ENCODE measurements at places on chromosomes 16 and 17.

DNA sequence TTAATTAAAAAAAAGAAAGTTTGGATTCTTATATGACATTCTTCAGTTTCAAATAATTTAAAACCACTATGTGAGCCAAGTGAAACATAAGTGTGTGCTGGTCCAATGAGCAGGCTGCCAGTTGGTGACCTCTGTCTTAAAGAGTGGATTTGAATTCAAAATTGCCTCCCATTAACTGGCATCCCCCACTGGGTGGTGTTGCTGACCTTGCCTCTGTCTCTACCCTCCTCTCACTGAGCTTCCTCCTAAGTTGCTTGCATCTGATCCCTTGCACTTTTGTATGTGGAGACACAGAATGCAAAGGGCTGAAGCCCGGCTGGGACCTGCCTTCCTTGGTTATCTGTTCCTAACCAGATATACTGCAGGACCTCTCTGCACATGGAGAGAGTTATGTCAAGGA, 160.6 kb downstream of the CYLD start:
- no peak for DNase-seq

GRCh38 chr17:37179893-37180292, 195.9 kb upstream of the C17orf78 start:
- DNase-seq = no peak

DNA sequence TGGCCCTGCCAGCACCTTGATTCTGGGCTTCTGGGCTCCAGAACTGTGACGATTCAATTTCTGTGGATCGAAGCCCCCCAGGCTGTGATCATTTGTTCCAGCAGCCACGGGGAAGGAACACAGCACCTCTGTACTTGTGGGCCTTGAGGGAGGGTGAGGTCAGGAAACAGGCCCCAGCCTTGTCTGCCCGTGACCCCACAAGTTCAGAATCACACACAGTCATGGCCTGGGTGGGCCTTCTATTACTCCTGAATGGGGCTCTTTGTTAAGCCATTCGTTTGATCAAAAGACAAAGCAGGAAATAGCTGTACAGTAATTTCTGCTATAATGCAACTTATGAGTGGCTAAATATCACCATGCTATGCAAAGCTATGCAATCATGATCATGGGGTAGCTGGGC, 10.1 kb downstream of the ST6GALNAC2 start:
- DNase-seq = no peak

GRCh38 chr16:87178977-87179376, 138.2 kb downstream of the C16orf95 start:
- DNase-seq = no peak

DNA sequence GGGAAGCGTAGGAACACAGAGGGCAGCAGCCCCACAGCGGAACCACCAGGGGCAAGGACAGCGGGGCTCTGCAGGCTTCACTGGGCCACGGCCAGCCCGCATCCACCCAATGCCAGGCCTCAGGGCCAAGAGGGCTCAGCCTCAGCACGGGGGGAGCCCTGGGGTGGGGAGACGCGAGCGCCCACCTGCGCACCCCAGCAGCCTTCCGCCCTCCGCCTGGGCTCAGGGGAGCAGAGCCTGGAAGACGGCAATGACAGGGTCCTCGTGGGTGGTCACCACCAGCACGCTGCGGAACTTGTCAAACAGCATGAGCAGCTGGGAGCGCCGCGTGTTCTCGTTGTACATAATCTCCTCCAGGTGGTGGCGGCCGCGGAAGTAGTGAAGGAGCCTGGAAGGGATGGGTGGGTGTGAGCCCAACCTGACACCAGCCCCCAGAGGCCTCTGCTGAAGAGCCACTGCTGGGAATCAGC, 8.5 kb downstream of the MPG start:
- no peak for DNase-seq

DNA sequence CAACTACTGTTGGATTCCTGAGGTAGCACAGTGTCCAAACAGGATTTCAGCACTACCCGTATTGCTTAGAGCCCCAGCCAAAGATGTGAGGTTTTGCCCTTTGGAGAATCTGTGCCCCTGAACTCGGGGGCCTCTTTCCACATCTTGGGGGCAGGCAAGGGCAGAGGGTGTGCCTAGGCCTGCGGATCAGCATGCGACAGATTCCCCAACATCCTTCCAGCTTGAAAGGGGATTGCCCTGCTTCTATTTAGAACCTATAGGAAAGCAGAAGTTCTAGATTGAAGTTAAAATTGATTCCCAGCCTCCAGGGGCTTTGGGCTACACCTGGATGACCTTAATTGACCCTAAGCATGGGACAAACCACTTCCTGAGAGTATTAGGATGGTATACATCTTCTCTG, 19.6 kb downstream of the NOD2 start:
- DNase-seq = no peak

DNA sequence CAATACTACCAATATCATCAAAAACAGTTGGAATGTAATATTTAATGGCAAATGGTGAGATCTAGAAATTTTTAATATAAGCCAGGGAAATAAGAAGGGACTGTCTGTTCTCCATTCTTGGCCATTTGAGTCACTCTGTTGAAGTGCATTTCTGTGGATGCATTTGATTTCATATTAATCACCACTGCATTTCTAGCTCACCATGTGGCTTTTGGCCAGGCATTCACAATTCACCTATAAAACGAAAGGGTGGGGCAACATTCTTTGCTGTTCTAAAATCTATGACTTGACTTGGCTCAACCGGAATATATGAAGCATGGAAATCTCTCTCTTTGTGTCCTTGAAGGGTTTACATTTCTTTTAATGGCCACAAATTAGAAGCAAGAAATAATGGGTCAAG, 483.0 kb downstream of the SLC39A11 start:
- DNase-seq = no peak

GRCh38 chr17:8896641-8897635, 29.5 kb upstream of the PIK3R6 start:
- no peak for DNase-seq

DNA sequence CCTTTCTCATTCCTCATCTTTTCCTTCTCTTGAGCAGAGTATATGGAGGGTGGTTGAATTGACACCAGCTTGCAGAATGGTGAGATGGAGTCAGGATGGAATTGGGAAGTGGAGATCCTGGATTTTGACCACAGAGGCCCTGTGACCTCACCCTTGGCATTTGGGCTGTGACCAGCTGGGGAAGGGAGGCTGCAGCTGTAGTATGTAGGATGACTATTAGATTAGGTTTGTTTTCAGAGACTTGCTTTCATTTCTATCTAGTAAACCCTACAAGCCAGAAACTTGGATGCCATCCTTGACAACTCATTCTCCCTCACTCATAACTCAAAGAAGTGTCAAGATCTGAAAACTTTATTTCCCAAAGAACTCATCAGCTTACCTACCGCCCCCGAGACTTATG, 5.9 kb downstream of the GNGT2 start:
- no peak for DNase-seq

- DNase-seq = no peak
Observed at GRCh38 chr17:59392973-59393679, 61.7 kb downstream of the YPEL2 start.

GRCh38 chr17:29825604-29826003, 104.4 kb downstream of the SSH2 start:
- no peak for DNase-seq

DNA sequence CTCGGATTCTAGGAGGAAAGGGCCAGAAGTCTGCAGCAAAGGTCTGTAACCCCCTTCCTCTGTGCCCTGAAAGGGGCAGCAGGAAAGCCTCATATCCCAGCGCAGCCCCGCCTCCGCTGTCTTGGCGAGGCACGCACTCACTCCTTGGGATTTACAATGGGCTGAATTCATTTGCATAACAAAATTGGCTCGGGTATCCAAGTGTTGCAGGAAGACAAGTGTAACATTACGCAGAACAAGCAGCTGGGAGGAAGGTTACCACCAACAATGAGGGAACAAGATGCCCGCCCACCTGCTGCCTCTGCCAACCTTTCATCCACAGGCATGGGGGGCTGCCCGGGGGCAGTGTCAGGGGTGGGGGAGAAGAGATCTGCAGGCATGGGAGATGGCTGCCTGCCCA, 130.4 kb downstream of the MRM1 start:
- no peak for DNase-seq

DNA sequence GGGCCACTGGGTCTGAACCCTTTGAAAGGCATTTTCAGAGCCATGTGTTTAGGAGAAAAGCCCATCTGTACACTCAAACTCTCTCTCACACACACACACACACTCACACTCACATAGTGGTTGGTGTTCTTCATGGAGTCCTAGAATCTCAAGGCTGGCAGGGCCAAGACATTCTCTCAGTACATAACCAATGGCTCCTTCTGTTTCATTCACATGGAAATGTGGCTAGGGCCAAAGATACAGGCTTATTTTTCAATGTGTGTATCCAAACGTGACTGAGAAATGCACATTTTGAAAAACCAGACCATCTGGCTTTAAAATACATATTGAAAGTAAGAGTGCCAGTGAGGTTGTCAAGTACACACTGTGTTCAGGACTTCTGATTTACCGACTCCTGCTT, 59.0 kb upstream of the SALL1 start:
- DNase-seq = no peak

DNA sequence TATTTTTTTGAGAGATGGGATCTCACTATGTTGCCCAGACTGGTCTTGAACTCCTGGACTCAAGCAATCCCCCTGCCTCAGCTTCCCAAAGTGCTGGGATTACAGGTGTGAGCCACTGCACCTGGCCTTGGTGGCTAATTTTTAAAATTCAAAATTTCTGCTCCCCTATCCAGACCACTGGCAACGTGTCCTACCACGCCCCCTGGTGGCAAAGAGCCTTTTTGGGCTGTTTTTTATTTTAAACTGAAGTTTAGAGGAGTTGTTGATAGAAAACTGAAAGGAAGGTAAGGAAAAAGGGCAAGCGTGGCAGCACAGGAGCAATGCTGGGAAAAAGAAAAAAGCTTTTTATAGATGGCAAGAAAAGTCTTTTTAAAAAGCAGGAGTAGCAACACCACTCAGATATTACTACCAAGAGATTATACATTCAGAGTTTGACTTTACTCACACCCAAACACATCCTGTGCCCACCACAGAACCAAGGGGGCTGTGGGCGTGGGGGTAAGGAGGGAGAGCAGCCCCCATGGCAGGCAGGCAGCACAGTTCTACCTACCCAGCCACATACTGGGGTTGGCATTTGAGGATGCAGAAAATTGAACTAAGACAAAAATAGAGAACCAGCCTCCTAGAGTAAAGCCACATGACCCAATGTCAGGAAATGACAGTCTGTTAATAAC, 4.2 kb upstream of the MXRA7 start:
- DNase-seq = no peak

GRCh38 chr16:51464996-51465395, 313.9 kb upstream of the SALL1 start:
- DNase-seq = no peak

- DNase-seq = no peak
Observed at GRCh38 chr16:73973174-73973573, 323.4 kb upstream of the PSMD7 start.

- DNase-seq = no peak
Observed at GRCh38 chr16:73217654-73218053, 169.7 kb upstream of the ZFHX3 start.

- DNase-seq = no peak
Observed at GRCh38 chr17:76554131-76554530, 14.3 kb downstream of the PRCD start.

DNA sequence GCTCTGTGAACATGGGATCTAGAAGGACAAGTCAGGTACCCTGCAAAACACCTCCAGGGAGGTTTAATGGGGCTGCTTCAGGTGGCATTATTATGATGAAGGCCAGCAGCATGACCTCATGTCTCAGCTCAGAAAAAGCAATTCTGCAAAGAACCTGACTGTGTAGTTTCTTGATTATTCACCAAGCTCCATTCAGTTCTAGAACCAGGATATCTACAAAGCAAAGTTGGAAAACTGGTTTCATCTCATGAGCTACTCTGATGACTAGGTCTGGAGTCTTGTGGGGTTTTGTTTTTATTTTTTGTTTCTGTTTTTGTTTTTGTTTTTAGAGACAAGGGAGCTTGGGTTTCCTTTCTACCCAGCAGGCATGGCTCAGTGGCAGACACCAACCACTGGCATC, 19.0 kb upstream of the LRRC37A3 start:
- no peak for DNase-seq

- DNase-seq = no peak
Observed at GRCh38 chr17:65629234-65629690, 67.8 kb upstream of the AXIN2 start.

GRCh38 chr17:1260086-1260769, 10.0 kb upstream of the BHLHA9 start:
- DNase-seq = no peak

- DNase-seq = no peak
Observed at GRCh38 chr16:65102326-65102725, 19.5 kb downstream of the CDH11 start.

- no peak for DNase-seq
Observed at GRCh38 chr16:69039333-69039941, 66.0 kb upstream of the HAS3 start.

- no peak for DNase-seq
Observed at GRCh38 chr16:26911436-26911835, 155.3 kb upstream of the C16orf82 start.

DNA sequence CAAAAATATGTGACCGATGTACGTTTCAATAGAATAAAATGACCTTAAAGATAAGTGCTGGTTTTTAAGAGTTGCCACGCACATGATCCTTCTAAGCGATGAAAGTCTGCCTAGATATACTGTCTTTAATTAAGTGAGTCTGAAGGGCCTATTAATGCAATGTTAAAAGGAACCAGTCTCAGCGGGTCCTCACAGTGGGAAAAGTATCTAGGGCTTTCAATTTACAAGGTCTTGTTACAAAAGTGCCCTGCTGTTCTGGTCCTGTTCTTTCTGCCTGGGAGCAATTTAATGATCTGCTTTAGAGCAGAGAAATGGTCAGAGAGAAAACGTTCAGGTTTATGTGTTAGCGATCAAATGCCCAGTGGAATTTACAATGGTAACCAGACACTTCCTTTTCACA, 864.0 kb downstream of the KCNJ2 start:
- DNase-seq = no peak

- no peak for DNase-seq
Observed at GRCh38 chr16:88378836-88379693, 3.7 kb upstream of the ZNF469 start.

- no peak for DNase-seq
Observed at GRCh38 chr17:8072341-8072728, 15.2 kb downstream of the ALOX12B start.

DNA sequence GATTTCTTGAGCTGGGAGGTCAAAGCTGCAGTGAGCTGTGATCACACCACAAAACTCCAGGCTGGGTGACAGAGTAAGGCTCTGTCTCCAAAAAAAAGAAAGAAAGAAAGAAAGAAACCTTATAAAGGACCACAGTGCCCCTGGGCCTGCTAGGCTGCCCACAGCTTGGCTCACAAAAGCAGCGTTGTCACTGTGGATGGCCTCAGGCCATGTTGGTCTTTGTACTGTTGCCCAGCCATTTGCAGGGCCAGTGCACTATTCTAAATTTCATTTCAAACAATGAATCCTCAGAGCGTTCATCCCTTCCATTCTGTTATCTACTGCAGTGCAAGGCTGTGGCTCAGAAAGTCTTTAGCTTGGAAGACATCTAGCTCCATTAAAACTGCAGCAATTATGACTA, 208.4 kb downstream of the SLC39A11 start:
- DNase-seq = no peak

GRCh38 chr16:84889066-84889465, 69.3 kb downstream of the CRISPLD2 start:
- no peak for DNase-seq

Measured in SIG-M5 (cell line).